Central memory CD4-positive, alpha-beta T cell (primary cell): ENCODE measurements at places on chromosomes 5 and 9.

DNA sequence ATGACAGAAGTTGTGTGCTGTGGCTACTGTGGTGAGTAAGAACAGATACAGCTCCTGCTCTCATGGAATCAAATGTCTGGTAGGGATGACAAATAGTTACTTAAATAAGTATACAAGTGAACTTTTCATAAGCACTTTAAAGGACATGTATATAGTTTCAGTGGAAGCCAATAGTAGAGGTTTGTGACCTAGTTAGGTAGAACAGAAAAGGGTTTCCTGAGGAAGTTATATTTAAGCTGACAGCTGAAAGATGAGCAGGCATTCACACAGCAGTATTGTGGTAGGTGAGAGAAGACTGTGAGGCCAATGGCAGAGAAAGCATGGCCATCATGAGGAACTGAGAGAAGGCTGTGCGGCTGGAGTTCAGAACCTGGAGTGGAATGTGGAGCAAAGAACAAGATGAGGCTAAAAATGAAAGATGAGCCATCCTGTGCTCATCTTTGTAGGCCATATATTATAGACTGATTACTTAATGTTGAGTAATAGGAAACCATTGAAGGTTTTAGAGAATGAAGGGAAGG, 15.4 kb downstream of the FAM174A start:
- DNase-seq = no peak

- no peak for DNase-seq
These were observed 488 bp downstream of the SKIC3 start for GRCh38 chr5:95554331-95554646.

- no peak for DNase-seq
These were observed 883.6 kb upstream of the C9orf72 start for GRCh38 chr9:28456861-28457260.

- no peak for DNase-seq
These were observed 340.0 kb upstream of the PIK3R1 start for GRCh38 chr5:67875601-67876000.

DNA sequence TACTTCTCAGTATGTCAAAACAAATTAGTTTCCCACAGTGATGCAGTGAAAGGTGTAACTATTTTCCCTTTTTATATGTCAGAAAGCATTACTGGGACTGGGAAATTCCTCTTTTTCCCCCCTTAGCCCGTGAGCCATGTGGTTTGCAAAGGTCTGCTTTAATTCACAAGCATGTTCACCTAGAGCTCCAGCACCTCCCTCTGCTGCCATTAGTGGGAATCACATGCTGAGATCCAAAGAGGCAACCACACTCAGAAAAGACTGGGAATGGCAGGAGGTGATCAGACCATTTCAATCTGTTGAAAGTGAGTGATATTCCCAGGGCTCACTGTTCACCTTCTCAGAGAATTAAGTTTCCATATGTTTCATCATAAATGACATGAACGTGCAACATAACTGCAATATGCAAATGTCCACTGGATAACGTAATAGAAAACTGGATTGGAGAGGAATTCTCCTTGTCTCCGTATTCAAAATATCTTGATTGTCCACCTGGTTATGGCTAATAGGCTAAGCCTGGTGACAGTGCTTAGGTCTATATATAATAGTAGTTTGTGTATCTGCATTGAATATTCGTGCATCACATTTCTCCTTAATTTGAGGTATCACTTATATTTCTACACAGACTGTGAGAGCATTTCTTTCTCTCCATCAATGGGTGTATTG, 703.5 kb upstream of the WWC1 start:
- DNase-seq = no peak
